Heart right ventricle (tissue), 16 donors: ENCODE measurements at places on chromosomes 16 and 17.

DNA sequence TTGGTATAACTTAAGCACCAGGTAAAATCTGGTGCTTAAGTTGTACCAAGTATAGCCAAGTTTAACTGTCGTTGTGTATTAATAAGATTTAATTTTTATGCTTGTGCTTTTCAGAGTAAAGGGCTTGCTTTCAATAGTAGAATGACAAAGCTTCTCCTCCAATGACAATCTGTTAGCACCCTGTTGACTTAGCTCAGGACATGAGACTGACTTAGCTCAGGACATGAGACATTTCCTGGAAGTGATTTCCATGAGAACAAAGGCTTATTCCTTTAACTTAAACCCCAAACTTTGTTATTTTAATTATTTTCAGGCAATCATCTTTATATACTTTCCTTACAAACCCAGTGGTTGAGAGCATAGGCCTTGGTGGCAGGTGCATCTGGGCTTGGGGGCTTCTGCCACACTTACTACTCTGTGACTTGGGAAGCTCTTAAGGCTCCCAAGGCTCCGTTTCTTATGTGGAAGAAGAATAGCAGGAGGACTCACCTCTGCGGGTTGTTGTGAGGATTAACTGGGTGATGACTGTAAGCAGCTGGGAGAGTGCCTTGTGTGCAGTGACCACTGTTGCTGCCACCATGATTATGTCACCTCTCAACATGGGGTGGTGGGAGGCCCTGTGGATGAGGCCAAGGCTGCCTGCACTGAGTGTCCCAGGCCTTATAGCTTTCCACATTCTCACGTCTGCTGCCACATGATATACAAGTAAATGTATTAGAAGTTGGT is 59.4 kb upstream of the CMIP start:
- no peak for DNase-seq

DNA sequence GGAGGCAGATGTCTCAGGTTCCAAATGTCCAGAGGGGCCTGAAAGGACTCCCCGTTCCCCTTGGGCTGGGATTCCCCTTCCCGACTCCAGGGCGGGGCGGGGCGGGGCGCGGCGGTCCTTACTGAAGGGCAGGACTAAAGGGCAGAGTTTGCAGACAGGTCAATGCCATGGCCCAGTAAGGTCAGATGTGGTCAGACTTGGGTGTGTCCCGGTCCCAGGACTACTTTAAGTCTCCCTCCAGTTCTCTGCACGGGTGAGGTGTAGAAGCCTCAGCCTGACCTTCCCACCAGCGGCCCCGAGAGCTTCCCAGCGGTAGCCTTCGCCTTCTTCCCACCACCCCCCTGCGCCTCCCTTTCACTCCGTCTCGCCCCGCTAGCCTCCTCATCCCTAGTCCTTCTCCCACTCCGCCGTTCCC is 532 bp downstream of the KDM6B start:
- peak; percentile 73 for DNase-seq

DNA sequence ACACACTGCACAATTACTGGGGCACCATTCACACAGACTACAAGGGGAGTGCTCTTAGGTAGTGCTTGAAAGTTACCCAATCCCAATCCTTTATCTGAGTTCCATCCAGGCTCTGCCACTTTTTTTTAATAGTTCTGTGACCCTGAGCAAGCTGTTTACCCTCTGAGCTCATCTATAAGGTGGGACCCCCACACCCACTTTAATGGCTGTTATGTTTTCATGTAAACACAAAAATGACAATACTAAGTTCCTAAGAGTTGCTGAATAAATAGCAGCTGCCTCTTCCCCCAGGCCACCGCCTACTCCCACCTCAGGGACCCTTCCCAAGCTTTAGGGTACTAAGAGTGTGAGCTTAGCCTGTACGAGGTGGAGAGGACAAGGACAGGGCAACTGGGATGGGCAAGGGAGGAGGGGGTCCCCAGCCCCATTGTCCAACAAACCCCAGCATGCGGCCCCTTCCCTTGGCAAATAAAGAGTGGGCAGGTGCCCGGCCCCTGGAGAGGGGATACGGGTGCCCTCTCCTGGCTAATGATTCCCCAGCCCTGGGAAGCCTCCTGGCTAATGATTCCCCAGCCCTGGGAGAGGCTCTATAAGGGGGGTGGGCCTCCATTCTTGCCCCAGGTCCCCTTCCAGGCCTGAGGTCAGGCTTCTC is 14.6 kb downstream of the SLC13A2 start:
- DNase-seq: no peak

- DNase-seq: no peak
These were observed 141.2 kb downstream of the LAT start for GRCh38 chr16:29126057-29126494.

- no peak for DNase-seq
These were observed 6.1 kb upstream of the HIC1 start for GRCh38 chr17:2048805-2049204.

DNA sequence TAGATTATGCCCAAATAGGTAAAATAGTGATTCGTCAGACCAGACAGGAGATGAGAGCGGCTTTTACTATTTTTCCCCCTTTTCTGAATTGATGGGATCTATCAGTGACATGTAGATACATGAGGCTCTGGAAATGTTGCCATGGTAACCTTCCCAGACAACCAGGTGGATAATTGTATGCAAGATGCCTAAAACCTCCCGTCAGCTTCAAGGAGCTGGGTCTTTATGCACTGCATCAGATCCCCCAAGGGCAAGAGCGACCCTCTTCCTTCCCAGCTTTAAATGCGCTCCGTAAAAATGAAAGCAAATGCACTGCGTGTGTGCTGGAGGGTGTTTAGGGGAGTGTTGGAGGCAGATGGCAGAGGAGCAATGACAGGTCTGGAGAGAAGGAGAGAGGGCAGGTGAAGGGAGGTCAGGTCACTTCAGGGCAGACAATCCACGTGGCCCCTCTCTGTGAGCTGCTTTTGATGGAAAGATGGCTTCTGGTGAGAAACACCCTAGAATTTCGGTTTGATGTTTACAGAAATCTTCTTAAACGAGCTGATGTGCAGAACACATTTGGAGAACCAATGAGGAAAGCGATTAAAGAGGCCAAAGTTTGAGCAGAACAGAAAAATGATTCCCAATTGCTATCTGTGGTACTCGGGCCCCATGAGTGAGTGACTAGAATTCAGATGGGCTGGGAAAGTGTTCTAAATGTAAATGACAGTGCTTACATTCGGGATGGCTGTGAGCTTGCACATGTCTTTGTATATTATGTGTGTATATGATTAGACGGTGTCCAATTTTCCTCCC is 461.7 kb upstream of the HSBP1 start:
- DNase-seq: no peak

- DNase-seq: no peak
These were observed 64.9 kb upstream of the LGALS9 start for GRCh38 chr17:27565874-27566670.

GRCh38 chr17:41539979-41540701 is 12.0 kb upstream of the KRT19 start:
- DNase-seq: no peak

DNA sequence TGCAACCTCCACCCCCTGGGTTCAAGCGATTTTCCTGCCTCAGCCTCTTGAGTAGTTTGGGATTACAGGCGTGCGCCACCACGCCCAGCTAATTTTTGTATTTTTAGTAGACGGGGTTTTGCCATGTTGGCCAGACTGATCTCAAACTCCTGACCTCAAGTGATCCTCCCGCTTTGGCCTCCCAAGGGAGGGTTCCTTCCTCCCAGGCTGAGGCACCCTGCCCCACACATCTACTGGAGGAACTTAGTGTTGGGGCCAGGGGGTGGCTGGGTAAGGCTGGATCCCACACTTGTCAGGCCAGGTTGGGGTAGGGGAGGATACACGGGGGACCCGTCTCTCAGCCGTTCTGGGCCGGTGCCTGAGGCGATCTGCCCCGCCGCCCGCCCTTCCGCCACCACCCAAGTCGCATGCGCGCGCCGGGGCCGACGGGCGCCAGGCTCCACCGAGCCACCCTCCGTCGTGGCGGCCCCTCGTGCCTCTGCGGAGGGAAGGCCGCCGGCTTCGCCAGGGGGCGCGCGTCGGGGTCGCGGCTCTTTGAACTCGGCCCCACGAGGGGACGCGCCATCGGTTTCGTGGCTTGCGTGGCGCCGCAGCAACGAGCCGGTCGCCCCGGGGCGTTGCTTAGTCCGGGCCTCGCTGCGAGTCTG is 15.9 kb downstream of the GRB7 start:
- peak; percentile 75 for DNase-seq

DNA sequence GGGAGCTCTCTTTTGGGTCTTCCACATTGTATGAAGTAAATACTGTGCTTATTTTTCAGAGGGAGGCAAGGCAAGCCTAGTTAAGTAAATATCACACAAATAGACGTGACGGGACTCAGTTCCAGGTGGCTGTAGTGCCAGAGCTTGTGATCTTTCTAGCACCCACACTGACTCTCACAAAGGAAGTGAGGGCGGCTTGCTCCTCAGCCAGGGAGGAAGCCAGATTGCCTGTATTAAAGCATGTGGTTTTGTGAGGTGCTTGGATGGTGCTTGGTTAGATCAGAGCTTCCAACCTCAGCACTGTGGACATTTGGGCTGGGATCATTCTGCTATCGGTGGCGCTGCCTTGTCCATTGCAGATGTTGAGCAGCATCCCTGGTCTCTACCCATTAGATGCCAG is 80.1 kb downstream of the VAT1L start:
- DNase-seq: no peak

DNA sequence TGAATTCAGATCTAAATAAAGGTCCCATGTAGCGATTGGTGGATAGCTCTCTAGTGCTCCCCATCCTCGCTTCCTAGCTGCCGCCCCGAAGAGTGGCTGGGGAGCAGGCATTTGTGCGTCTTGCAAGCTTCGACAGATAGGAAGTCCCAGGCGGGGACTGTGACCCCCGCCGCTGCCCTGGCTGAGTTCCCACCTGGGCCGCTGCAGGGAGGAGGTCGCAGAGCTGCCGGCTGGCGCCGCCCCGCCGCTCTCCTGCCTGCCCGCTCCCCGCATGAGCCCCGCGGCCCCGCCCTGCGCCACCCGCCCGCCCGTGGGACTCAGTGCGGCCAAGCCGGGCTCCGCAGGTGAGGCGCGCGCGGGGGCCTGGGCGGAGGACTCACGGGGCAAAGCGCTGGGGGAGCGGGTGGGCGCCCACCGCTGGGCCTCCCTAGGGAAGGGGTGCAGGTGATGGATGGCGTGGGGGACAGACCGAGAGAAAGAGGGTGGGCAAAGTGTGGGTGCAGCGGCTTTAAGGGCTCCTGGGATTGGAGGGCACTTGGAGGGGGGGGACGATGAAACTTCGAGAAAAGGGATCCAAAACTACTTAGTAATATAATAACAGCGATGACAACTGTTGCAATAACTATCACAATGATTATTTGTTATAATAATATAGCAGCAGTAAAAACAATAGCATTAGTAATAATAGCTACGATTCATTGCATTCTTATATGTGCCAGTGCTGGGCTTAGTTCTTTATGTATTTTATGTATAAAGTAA is at the start of gene OTOA:
Gene OTOA (plus strand): TSS at position 80 of the 759 bp plus-strand sequence. CDS start 14,547 bp downstream, outside the sequence.
- no peak for DNase-seq

GRCh38 chr17:81939881-81940385 is 2.8 kb upstream of the PYCR1 start:
- DNase-seq: peak; percentile 70

- DNase-seq: no peak
These were observed 5.3 kb downstream of the GPS1 start for GRCh38 chr17:82056729-82057621.

DNA sequence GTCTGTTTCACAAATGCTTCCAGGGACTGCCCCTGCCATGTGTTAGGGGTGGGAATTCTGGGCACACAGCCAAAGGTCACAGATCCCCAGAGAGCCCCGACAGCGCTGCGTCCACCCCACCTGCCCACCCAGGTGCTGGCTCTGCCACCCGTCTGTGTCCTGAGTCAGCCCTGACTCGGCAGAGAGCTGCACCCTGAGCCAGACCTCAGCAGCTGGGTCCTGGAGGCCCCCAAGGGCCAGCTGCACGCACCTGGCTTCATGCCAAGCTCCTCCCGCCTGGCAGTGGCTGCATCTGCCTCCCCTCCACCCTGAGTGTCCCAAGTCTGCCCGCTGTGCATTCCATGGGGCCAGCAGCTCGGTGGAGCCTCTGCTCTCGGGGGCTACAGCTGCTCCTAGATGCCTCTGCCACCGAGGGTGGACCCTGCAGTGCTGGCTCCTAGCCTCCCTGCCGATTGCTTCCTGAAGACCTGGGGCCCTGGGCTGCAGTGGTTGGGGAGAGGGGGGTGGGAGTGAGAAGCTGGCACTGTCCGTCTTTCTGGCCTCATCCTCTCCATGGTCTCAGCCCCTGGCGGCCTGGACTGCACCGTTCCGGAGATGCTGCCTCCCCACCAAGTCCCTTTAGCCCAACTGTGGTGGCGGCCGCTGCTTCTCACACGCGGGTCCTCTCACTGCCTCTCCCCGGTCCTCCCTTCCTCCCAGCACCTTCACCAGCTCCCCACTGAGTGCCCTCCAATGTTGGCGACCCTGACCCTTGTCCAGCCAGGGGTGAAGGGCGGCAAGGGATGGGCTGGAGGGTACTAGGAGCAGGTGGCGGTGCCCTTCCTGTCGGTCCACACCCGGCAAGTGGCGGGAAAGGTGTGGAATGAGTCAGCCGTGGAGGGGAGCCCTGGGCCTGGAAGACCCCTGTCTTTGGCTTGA is 3.0 kb downstream of the SECTM1 start:
- peak; percentile 42 for DNase-seq

DNA sequence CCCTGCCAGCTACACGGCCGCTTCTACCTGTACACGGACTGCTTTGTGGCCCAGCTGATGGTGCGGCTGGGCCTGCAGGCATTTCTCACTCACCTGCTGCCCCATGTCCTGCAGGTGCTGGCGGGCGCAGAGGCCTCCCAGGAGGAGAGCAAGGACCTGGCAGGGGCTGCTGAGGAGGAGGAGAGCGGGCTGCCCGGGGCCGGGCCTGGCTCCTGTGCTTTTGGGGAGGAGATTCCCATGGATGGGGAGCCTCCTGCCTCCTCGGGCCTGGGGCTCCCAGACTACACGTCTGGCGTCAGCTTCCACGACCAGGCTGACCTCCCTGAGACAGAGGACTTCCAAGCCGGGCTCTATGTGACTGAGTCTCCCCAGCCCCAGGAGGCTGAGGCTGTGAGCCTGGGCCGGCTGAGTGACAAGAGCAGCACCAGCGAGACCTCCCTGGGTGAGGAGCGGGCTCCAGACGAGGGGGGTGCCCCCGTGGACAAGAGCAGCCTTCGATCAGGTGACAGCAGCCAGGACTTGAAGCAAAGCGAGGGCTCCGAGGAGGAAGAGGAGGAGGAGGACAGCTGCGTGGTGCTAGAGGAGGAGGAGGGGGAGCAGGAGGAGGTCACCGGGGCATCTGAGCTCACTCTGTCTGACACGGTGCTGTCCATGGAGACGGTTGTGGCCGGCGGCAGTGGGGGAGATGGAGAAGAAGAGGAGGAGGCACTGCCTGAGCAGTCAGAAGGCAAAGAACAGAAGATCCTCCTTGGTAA is 3.5 kb downstream of the WDR81 start:
- no peak for DNase-seq

- DNase-seq: no peak
These were observed 14.2 kb downstream of the JPH3 start for GRCh38 chr16:87616556-87616955.

- DNase-seq: peak; percentile 50
These were observed 577 bp downstream of the TTC19 start for GRCh38 chr17:15999974-16000827.

- no peak for DNase-seq
These were observed 193.3 kb downstream of the RBFOX3 start for GRCh38 chr17:79417476-79417988.

- no peak for DNase-seq
These were observed 4.2 kb downstream of the CCDC42 start for GRCh38 chr17:8740486-8740885.
